ENCODE measurements at places on chromosomes 7 and 10.

GRCh38 chr7:36409180-36409579 lies 19.5 kb downstream of the ANLN start:
- no peaks in the 10 kb centered on the region for H3K27me3 ChIP-seq
- peaks cover 23% of the 10 kb centered on the region for H3K36me3 ChIP-seq
- H3K4me3 ChIP-seq: no peak overlapping the region
- no peak for DNase-seq
- peaks cover 5% of the 10 kb centered on the region for H3K4me1 ChIP-seq

DNA sequence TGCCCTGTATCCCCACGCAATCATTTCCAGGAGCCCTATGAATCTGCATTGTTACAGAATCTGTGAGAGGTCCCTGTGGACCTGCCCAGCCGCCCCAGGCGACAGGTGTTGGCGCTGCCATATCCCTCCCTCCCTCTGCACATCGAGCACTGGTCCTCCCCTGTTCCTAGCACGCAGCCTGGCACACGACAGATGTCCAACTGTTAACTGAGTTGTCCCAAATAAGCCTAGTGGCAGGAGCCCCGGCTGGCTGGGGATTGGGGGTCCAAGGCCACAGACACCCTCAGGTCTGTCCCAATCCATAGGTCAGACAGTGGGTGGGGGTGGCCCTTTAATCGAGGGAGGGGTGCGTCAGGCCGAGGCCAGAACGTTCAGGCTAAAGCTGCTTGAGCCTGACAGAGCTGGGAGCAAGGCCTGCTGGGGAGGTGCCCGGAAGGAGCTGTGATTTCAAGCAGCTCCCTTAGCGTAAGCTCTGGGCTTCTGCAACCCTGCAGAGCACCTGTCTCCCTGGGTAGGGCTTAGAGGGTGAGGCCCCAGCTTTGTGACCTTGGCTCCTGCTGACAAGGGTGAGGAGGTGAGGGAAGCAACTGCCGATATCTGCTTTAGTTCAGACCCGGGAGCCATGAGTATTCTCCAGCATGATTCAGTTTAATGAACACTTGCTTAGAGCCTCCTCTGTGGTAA lies 40.1 kb downstream of the ADRA2A start:
- H3K27me3 ChIP-seq: no peaks in the 10 kb centered on the region
- no peak for DNase-seq
- H3K36me3 ChIP-seq: no peaks in the 10 kb centered on the region
- H3K4me1 ChIP-seq: peaks cover 12% of the 10 kb centered on the region
- H3K4me3 ChIP-seq: no peak overlapping the region

DNA sequence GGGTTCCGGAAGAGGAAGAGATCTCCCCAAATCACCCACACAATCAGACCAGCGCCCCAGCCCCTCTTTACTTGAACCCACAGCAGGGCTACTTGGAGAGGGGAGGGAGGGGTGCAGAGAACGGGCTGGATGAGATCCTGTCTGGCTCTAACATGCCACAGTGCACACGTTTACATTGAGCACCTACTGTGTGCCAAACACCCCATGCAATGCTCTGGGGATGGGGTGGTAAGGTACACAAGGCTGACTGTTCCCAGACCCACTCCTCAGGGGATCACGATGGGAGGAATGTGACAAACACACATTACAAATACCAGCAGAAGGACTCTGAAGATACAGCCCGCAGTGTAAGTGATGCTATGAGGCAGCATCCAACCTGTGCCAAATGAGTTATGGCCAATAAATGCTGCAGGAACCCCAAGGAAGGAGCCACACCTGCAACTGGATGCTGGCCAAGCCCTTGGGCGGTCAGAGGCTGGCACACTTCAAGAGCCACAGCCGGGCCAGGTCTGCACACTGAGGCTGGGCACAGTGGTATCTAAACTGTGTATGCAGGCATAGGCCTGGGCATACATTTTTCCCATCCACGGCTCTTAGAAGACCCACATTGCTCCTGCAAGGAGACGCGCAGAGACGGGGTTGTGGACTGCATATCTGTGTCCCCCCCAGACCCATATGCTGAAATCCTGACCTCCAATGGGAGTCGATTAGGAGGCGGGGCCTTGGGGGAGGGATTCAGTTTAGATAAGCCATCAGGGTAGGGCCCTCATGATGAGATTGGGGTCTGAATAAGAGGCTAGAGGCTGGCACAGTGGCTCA lies 6.4 kb downstream of the SPOCK2 start:
- H3K4me1 ChIP-seq: peaks cover 94% of the 10 kb centered on the region
- no peaks in the 10 kb centered on the region for H3K27me3 ChIP-seq
- H3K4me3 ChIP-seq: no peak overlapping the region
- DNase-seq: no peak
- H3K36me3 ChIP-seq: peaks cover 56% of the 10 kb centered on the region
- peak overlapping the region; percentile 94 for H3K27ac ChIP-seq

DNA sequence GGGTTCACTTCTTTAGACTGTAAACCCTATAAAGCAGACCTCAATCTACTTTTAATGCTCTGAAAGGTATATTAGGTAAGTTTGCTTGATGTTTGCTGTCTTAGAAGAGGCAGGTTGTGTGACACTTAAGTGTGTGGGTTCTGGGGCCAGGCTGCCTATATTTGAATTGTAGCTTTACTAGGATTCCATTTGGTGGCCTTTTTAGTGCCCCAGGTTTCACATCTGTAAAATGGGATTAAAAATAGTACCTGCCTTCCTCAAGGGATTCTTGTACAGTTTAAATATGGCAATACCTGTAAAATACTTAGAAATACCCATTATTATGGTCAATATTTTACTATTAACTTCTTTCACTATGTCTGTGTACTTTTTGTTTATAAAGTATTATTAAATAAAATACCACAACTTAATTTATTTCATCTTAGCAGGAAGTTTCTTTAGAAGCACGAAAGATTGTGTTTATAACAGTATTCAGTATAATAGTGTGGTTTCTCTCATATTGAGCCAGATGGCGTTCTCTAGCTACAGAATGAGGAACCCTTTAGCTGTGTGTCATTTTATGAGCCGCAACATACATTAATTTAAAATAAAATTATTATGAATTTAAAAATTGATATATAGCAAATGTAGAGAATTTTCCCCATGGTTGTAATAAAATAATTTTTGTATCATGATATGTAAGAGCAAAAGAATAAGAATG lies 94.2 kb downstream of the CDK14 start:
- H3K4me3 ChIP-seq: no peak overlapping the region
- no peak overlapping the region for H3K27ac ChIP-seq
- no peak for DNase-seq
- no peaks in the 10 kb centered on the region for H3K36me3 ChIP-seq
- no peaks in the 10 kb centered on the region for H3K27me3 ChIP-seq
- no peaks in the 10 kb centered on the region for H3K4me1 ChIP-seq

GRCh38 chr10:121669028-121669374 lies 70.8 kb upstream of the FGFR2 start:
- no peak overlapping the region for H3K4me3 ChIP-seq
- H3K27me3 ChIP-seq: peaks cover 22% of the 10 kb centered on the region
- H3K36me3 ChIP-seq: no peaks in the 10 kb centered on the region
- DNase-seq: no peak

- H3K4me3 ChIP-seq: no peak overlapping the region
- no peak overlapping the region for H3K27ac ChIP-seq
- no peaks in the 10 kb centered on the region for H3K36me3 ChIP-seq
- peaks cover 3% of the 10 kb centered on the region for H3K27me3 ChIP-seq
These were observed 143.8 kb downstream of the TPST1 start for GRCh38 chr7:66348959-66349358.

GRCh38 chr10:107718864-107719263 lies 554.4 kb upstream of the SORCS1 start:
- H3K27me3 ChIP-seq: no peaks in the 10 kb centered on the region
- no peaks in the 10 kb centered on the region for H3K36me3 ChIP-seq
- H3K4me1 ChIP-seq: no peaks in the 10 kb centered on the region

DNA sequence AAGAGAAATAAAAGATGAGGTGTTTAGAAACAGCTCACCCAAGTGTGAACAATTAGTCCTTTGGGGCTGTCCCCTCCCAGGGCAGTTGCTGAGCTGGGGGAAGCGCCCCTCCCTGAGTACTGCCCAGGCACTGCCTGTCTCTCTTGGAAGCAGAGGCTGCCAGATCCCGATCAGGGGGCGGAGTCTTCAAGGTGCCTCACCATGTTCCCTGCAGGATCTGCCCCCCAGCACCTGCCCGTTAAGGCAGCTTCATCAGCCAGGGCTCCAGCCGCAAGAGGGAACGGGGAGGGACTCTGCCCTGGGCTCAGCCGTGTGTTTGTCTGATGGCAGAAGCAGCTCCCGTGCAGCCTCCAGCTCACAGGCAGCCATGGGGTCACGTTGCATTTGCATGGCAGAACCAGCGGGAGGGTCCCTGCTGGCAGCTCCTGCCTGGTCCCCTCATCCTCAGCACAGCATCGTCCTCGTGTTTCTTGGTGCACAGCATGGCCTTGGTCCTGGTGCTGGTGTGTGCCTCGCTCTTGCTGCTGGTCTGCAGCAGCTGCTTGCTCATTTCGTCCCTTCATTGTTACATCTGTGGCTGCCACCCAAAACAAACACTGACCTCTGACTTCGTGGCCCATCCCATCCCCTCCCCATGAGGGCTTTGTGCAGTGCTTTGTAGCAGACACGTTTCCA lies 10.7 kb upstream of the DPYSL4 start:
- H3K4me1 ChIP-seq: peaks cover 5% of the 10 kb centered on the region
- H3K4me3 ChIP-seq: no peak overlapping the region
- no peak for DNase-seq
- H3K27ac ChIP-seq: no peak overlapping the region

DNA sequence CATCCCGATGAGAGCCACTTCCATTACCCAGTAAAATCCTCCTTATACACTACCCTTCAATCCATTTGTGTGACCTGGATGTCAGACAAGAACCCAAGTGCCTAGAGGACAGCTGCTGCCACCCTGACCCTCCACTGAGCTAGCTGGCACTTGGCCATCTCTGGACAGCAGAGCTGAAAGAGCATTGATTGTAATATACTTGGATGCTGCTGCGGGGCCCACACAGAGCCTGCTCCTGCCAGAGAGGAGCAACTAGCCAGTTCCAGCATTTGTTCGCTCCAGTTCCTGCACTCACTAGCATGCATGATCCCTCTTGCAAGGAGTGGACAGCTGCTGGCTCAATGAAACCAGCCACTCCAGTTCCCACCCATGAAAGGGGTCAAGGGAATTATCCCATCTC lies 8.4 kb upstream of the TMEM254 start:
- H3K27ac ChIP-seq: no peak overlapping the region
- no peak for DNase-seq
- no peak overlapping the region for H3K4me3 ChIP-seq

GRCh38 chr10:126252884-126253610 lies 135.2 kb downstream of the ADAM12 start:
- H3K27me3 ChIP-seq: no peaks in the 10 kb centered on the region
- H3K36me3 ChIP-seq: no peaks in the 10 kb centered on the region
- no peak overlapping the region for H3K27ac ChIP-seq
- no peak overlapping the region for H3K4me3 ChIP-seq
- H3K4me1 ChIP-seq: no peaks in the 10 kb centered on the region
- no peak for DNase-seq

DNA sequence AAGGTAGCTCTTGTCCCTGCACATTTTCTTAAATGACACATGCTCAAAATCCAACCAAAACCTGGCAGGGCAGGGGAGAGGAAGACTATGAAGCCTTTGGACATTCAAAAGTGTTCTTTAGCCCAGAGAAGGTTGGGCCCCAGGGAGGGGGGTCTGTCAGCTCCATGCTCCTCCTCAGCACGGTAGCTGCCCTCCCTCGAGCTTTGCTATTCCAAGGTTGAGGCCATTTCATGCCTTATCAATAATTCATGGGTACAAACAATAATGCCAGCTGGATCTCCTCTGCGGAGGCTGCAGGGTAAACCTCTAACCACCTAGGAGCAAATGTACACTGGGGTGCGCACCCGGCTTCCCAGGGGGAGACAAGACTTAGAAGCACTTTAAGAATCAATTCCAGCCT lies 61.5 kb downstream of the SLIT1 start:
- H3K4me3 ChIP-seq: no peak overlapping the region
- no peaks in the 10 kb centered on the region for H3K4me1 ChIP-seq

Measured in activated T-cell treated with anti-CD3 and anti-CD28 coated beads, Interleukin-2, amount 50 U/mL, for 24 hours (primary cell).